ENCODE measurements at places on chromosomes 3 and 15.
A peak's percentile ranks its signal among the peaks of the same experiment; 100 is the strongest.

- no peak for DNase-seq
These were observed 65.0 kb upstream of the SLC6A1 start for GRCh38 chr3:10927551-10927950.

- DNase-seq: no peak
These were observed 160.8 kb downstream of the SATB1 start for GRCh38 chr3:18264361-18264760.

- DNase-seq: no peak
These were observed 3.1 kb upstream of the BNC1 start for GRCh38 chr15:83287541-83288027.

DNA sequence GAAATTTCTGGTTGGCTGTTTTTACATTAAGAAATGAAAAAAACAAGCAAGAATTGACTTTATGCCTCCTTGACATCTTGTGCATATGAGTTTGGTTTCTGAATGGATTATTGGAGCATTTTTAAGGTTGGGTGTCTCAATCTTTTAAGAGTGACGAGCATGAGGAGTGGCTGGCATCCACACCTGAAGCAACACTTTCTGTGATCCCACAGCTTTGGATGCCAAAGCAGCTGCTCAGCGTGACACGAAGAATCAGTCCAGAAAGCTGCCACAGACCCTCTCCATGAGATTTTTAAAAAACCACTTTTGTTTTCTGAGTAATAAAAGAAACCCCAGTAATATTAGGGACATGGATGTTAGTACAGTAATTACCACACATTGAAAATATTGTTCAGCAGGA is 154.5 kb downstream of the KLF13 start:
- DNase-seq: no peak

- DNase-seq: no peak
These were observed 417.4 kb upstream of the DPH6 start for GRCh38 chr15:35963326-35963725.

DNA sequence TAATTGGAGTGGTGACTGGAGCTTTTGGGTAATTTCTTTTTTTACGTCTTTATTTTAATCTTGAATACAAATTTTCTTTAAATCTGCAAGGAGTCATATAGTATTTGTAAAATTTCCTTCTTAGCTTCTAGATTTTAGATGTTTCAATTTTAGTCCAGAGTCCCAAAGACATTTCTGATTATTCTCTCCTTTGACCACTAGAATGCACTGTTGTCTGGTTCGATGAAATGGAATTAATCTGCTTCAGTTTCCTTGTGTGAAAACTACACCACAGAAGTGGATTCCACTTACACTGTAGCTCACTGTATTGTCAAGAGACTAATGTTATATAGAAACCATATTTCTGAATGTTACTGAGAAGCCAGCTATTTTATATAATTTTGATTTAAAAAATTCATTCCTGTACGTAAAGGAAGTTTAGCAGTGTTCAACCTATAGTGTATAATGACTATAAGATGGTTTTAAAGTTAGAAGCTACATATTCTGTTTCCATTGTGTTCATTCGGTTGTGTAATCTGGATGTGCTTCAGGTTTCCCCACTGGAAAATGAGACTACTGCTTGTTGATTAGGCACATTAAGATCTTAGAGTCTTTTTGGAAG is 6.1 kb downstream of the GRAMD1C start:
- DNase-seq: peak; percentile 41

- peak; percentile 50 for DNase-seq
These were observed 20.5 kb upstream of the SELENOT start for GRCh38 chr3:150582620-150583019.

DNA sequence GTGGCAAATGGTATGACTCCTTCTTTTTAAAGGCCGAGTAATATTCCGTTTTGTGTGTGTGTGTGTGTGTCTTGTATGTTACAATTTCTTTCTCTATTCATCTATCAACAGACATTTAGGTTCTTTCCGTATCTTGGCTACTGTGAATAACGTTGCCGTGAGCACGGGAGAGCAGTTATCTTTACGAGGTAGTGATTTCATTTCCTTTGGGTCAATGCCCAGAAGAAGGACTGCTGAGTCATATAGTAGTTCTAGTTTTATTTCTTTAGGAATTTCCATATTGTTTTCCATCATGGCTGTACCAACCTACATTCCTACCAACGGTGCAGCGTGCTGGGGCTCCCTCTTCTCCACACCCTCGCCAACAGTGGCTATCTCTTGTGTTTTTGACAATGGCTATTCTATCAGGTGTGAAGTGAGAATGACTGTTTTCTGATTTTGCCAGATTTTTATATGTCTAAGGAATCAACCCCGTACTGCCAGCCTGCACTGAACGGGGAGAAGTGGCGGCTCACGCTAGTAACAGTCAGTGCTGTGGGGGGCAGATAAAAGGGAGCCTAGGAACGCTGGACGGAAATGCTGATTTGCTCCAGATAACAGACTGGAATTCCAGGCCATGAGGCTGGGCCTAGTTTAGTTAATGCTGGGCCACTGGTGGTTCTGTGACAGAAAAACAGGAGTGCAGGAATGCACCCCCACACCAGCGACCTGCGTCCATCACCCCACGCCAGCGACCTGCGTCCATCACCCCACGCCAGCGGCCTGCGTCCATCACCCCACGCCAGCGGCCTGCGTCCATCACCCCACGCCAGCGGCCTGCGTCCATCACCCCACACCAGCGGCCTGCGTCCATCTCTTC is 168.1 kb downstream of the XXYLT1 start:
- no peak for DNase-seq

DNA sequence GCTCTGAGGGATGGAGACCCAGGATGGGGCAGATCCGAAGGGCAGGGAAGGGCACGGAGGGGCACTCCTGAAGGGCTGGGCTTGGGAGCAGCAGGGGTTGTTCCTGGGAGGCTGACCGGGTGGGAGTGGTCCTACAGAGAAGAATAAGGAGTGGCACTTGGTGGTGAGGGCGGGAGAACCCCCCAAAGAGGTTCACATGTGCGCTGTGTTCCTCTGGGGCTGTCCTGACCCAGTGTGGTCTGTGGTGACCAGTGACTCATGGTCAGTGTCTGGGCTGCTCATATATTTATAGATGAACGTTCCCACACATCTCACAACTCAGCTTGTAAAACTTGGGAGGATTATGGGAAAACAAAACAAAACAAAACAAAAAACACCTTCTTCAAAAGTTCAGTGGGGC is 10.0 kb downstream of the TRPM1 start:
- DNase-seq: no peak

DNA sequence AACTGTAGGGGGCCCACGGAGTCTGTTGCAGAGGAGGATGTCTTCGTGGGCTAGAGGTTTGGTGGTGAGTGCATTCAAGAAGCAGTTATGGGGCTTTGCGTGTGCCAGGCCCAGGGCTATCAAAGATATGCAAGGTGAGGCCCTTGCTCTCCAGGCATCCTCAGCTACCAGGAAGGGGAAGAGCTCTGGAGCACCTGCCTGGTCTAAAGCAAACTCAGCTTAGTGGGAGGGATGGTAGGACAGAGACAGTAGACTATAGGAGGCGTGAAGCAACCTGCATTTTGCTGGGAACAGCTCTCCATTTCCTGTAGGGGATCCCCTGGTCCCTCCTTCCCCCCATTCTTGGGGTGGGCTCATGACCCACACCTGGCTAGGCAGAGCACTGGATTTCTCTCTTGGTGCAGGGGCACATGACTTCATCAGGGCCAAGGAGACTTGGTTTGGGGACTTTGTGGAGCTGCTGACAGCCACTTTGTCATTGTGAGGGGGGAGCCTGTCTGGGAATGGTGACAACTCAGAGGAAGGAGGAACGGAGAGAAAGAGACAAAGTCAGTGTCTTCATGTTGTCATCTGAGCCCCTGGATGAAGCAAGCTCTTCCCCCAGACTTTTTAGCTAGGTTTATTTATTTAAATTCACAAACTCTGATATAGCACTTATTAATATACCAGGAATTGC is 8.6 kb upstream of the EEFSEC start:
- DNase-seq: no peak

GRCh38 chr15:89138999-89139612 is 50.9 kb downstream of the ABHD2 start:
- DNase-seq: no peak

DNA sequence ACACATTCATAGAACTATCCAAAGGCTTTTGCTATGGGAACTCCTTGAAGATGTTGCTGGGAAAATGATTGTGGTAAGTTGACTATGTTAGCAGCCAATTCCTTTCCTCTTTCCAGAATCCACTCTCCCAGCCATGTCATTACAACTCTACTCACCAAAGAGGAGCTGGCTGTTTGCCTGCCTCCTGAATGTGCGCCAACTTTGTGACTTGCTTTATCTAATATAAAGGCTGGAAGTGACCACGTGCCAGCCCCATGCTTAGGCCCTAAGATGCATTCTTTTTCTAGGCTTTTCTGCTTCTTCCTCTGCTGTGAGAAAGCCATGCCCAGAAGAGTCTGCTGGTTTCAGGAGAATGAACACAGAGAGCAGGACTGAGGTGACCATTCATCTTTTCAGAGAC is 182.2 kb downstream of the GABRB3 start:
- no peak for DNase-seq

DNA sequence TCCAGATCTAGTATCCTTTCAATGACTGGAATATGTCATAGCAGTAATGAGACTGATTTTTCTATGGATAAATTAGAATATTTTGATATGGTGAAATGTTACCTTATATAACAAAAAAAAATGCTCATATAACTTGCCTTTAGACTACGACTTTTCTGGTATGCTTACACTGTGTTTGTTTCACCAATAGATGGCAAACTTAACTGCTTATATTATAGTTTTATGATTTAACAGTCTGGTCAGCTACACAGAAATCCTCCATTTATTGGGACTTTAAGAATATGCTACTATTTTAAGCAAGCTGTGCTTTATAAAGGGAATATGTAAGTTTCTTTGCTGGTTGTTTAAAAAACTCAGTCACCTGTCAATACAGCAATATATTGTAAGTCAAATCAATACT is 205.6 kb downstream of the VGLL3 start:
- DNase-seq: no peak

GRCh38 chr3:43319376-43319775 is 33.0 kb downstream of the SNRK start:
- DNase-seq: no peak

GRCh38 chr3:10438902-10439610 is 66.3 kb downstream of the ATP2B2 start:
- DNase-seq: no peak

DNA sequence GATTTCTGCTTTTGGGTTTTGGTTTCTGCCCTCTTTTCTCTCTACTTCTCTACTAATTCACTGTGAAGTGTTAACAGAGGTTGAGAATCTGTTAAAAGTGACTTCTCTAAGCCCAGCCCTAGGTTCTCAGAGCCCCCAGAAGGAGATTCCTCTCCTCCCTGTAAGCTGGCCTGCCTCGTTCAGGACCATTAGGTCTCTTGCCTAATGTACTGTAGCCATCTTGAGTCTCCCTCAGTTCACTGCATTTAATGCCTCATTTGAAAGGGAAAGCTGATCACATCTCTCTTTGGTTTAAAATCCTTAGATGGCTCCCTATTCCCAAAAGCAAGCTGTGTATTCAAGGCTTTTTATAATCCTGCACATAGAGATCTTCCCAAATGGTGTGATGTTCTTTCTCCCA is 16.3 kb downstream of the RTP1 start:
- no peak for DNase-seq

DNA sequence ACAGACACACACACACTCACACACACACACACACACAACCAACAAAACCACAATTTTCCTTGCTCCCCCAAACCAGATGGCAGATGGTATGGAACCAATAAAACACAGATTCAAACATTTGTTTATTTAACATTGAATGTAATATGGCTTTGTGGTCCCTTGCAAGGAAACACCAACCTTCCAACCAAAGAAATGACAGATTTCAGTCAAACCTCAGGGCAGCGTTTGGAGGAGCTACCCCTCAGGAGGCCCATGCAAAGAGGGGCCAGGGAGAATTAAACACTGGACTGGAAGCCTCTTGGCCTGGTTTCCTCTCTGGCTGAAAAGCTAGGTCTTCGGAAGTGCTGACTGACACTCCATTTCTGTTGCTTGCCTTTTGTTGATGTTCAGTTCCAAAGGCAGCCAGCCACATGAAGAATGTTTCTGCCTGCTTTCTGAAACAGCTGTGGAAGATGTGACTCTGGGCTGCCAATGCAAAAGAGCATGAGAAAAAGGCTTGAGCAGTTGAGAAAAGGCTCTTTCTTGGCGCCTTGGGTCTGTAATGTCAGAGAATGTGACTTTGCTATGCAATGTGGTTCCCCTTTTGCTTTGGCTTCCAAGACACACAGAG is 296.1 kb downstream of the RPLP1 start:
- DNase-seq: no peak

GRCh38 chr3:106231086-106231485 is 362.3 kb upstream of the CBLB start:
- no peak for DNase-seq

GRCh38 chr15:82921242-82921641 is 31.3 kb downstream of the HOMER2 start:
- DNase-seq: no peak

GRCh38 chr3:117893638-117894037 is 1141.0 kb downstream of the IGSF11 start:
- DNase-seq: no peak

DNA sequence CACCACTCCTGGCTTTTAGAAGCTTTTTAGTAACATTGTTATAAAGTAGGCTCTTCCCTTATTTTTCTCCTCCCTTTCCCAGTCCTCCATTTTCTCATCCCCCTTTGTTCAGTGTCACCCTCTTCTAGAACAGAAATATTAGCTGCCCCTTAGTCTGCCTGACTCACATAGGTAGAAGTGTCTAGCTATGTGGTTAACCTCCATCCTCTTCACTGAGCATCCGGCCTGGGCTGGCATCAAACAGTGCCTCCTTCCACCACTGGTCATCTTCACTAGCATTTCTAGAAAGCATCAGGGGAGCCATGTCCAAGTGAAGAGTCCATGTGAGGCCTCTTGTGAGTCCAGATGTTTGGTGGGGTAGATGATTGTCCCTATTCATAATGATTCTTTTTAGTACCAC is 70.0 kb upstream of the SKOR1 start:
- no peak for DNase-seq

- DNase-seq: no peak
These were observed 16.3 kb upstream of the ATP13A3 start for GRCh38 chr3:194503081-194503531.

DNA sequence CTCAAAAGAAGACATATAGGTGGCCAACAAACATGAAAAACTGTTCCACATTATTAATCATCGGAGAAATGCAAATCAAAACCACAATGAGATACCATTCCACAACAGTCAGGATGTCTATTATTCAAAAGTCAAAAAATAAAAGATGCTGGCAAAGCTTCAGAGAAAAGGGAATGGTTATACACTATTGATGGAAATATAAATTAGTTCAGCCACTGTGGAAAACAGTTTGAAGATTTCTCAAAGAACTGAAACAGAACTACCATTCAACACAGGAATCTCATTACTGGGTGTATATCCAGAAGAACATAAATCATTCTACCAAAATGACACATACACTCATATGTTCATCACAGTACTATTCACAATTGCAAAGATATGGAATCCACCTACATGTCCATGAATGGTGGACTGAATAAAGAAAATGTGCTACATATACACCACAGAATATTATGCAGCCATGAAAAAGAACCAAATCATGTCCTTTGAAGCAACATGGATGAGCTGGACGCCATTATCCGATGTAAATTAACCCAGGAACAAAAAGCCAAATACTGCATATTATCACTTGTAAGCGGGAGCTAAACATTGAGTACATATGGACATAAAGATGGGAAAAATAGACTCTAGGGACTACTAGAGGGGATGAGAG is 32.7 kb upstream of the DGKG start:
- DNase-seq: no peak
